Activated CD8-positive, alpha-beta memory T cell treated with anti-CD3 and anti-CD28 coated beads, Interleukin-2, amount 50 U/mL, for 4 hours (primary cell): ENCODE measurements at places on chromosomes 2 and 18.

- DNase-seq, result no peak
Measured at GRCh38 chr2:47727956-47728355, 55.0 kb upstream of the MSH6 start.

DNA sequence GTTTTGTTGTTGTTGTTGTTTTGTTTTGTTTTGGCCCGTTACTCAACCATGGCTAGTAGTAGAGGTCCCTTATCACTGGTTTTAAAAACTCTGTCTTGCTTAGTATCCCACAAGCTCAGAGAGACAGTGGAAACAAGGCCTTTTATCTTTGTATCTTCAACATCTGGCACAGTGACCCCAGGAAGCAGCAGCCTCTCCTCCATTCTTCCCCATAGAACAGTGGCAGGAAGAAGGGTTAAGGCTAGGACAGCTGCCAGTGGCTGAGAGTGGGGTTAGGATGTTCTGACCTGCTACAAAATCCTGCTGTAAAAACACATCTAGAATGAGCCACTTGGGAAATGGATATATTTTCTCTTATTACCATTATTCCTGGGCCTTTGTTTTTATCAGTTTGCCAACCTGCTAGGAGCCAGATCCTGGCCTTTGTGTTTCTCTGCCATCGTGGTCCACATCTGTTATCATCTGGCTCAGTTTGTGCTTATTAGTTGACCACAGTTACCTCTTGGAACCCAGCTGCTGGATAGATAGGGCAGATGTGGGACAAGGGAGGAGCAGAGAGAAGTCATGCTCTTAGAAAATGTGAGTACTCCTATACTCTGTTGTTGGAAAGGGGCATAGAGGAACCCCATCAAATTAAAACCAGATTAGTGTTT, 246.8 kb downstream of the AGPS start:
- DNase-seq, result no peak

DNA sequence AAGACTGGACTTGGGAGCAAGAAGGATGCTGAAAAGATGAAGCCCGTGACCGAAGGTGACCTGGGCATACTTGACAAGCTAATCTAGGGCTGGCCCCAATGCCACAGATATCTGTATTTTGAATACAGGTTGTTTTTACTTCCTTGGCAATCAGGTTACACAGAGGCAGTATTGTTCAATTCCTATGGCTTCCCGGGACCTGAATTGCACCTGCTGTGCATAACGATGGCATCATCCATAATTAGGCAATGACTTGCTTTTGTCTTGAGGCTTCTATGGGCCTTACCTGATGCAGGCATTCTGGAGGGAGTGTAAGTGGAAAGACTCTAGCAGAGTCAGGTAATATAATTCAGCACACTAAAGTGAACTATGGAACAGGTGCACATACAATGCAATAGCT, 60.6 kb upstream of the CUL3 start:
- DNase-seq, result no peak

- DNase-seq, result no peak
Measured at GRCh38 chr2:55877087-55877436, 46.5 kb downstream of the EFEMP1 start.

DNA sequence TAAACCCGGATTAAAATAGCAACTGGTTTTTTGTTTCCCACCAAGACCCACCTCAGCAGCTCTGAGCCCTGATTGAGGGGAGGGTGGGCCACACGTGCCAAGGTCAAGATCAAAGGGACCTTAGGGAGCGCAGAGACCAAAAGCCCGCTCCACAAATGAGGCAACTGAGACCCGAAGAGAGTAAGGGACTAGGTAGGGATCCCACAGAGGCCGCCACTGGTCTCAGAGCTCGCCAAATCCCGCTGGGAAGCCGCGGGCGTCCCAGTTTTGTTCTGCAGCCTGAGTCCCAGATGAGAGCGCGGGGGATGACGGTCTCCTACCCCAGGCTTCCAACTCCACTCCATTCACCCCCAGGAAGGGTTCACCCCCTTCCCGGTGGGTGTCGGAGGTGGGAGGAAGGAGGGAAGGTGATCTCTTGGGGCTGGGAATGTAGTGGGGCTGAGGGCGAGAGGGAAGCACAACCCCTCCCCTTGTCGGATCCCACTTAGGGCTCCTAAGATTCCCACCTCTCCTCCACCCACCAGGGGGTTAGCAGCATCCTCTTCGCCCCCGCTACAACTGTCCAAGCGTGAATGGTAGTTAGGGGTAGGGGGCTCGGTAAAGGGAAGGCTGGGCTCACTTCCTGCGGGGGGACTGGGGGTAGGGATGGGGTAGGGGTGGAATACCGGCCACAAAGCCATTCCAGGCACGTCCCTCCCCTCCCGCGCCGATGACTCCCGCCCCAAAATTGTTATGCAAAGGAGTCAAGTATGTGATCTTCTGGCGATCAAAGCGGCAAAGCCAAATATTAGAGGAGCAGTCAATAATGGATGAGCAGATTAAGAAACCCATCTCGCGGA, 7.3 kb upstream of the EN1 start:
- DNase-seq, result no peak

DNA sequence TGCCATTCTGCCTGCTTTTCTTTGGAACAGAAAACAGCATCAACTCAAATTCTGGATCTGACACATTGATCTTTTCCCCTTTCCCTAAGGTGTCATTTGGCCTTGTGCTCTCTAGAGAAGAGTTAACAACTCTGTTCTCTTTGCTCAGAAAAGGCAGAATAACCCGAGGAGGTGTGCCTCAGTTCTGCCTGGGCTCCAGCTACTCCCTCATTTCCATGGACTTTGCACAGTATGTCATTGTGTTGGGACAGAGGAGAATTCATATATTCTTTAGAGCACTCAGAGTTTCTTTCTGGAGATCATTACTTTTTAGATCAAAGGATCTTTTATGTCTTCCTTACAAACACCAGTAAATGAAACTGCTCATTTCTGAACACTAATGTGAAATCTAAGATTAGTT, 249.1 kb downstream of the PHLPP1 start:
- no peak for DNase-seq

GRCh38 chr2:12376025-12376424, 340.7 kb upstream of the TRIB2 start:
- no peak for DNase-seq

- DNase-seq, result no peak
Measured at GRCh38 chr2:80525152-80525551, 220.6 kb upstream of the LRRTM1 start.

DNA sequence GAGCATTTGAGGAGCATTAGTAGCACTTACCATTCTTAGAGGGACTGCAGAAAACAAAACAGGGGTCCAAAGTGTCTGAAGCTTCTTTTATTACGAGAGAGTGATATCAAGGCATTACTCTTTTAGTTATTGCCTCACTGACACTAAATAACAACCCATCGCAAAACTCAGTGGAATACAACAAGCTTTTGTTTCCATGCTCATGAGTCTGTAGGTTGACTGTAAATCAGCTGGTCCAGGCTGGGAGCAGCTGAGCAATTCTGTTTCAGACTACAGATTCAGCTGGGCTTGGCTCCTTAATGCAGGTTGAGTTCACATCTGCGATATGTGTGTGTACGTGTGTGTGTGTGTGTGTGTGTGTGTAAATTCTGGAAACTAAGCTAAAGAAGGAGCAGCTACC, 501.8 kb upstream of the PKDCC start:
- DNase-seq, result no peak

DNA sequence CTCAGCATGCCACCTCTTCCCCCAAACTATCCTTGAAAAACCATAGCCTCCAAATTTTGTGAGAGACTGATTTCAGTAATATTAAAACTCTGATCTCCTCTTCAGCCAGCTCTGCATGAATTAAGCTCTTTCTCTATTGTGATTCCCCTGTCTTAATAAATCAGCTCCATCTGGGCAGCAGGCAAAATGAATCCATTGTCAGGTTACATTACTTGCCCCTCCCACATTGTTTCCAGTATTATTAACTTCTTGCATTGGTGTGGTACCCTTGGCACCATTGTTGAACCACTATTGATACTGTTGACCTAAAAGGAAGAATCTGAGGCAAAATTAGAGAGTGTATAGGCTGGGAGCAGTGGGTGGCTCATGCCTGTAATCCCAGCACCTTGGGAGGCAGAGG, 512.2 kb upstream of the VRK2 start:
- DNase-seq, result no peak

DNA sequence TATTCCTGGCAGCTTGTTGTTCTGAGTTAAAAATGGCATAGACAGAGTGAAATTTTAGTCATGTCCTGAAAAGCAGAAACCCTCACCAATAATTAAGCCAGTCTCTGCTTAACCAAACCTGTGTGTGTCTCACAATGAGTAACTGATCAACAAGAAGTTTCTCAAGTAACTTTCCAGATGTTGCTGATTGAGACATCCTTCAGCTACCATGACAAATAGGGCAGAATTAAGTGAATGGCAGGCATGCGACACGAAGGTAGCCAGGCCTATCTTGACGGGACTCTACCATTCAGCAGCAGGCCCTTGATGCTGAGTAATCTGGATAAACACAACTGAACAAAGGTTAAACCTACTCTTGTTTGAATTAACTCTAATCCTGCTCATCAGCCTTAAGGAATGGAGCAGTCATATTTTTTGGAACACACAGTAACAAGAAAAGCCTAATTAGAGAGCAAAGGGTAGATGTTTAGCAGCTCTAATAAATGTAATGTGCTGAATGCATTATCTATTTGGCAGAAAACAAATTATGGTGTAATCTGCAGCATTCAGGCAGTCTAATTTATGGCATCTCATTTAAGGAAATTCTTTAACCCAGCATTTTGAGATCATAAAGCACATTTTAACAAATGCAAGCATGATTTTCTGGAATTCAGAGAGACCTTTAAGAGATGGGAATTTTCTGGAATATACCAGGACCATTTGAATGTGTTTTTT, 159.5 kb upstream of the EPHA4 start:
- no peak for DNase-seq

DNA sequence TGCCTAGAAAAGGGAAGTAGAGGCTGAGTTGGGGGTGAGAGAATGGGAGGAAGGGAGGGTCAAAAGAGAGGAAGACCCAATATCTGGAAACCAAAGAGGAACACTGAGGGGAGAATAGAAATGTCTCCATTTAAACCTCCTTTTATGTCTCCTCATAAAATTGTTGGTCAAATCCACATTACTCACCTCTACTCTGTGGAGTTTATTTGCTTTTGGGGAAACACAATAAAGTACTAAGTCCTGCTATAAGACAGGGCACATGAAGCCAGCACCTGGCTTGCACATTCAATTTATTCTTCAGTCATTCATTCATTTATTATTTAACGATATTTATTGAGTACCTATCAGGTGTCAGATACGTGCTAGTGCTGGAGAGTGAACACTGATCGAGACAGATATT, 60.3 kb upstream of the NFE2L2 start:
- DNase-seq, result no peak

DNA sequence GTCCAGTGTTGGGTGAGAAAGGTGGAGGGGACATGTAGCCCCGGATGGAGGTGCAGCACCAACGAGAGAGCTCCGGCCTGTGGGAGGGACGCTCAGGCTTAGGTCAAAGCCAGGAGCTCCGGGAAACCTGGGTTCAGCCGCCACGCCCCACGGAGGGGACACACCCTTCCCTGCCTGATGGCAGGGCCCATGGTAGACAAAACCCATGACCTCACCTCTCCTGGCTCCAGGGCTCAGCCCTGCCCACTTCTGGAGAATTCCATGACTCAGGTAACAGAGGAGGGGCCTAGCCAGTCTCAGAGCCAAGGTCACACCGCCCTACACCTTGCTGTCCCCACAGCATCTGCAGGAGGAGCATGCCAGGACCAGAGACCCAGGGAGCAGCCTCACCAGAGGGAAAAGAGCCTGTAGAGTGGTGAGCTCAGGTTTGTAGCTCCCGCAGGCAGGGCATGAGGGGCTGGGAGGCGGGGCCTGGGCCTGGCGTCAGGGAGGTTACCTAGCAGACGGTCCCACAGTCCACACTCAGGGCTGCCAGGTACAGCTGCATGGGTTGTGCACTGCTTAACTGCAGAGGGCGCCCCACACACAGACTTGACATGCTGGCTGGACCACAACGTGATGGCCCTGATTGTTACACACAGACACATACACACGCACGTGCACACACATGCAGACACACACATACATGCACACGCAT, 70.8 kb upstream of the SMAD7 start:
- peak; percentile 52 for DNase-seq

DNA sequence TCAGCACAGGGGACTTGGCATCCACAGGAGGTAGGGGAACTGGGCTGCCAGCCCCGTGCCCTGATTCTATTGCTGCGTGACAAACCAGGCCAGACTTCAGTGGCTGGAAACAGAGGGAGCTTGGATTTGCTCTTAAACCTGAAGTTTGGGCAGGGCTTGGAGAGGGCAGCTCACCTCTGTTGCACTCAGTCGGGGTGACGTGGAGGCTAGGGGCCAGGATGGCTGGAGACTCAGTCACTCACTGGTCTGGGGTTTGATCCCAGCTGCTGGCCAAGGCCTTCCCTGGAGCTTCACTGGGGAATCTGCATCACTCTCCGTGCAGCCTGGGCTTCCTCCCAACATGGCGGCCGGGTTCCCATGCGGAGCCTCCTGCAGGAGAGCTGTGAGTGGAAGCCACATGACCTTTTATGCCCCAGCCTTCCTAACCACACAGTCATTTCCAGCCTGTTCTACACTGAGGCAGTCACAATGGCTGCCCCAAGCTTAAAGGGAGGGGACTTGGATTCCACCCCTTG, 175.2 kb upstream of the HDAC4 start:
- DNase-seq, result no peak

DNA sequence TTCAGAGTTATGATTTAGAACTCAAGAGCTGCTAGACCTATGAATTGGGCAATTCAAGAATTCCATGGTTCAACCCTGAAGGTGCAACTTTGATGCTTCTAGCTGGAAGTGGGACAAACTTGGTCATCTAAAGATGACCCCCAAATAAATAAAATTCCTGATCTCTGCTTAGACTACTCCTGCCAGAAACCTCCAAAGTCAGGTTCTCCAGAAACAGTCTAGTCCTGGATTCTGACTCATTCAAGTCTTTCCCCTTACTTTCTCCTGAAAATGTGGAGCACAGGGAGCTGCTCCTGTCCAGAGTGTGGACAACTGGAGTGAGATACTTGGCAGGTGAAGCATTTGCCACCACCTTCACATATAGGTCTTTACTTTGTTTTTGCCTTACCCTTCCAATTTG, 557.7 kb upstream of the TNP1 start:
- no peak for DNase-seq

- no peak for DNase-seq
Measured at GRCh38 chr2:95382686-95383634, 19.5 kb upstream of the FAHD2A start.

DNA sequence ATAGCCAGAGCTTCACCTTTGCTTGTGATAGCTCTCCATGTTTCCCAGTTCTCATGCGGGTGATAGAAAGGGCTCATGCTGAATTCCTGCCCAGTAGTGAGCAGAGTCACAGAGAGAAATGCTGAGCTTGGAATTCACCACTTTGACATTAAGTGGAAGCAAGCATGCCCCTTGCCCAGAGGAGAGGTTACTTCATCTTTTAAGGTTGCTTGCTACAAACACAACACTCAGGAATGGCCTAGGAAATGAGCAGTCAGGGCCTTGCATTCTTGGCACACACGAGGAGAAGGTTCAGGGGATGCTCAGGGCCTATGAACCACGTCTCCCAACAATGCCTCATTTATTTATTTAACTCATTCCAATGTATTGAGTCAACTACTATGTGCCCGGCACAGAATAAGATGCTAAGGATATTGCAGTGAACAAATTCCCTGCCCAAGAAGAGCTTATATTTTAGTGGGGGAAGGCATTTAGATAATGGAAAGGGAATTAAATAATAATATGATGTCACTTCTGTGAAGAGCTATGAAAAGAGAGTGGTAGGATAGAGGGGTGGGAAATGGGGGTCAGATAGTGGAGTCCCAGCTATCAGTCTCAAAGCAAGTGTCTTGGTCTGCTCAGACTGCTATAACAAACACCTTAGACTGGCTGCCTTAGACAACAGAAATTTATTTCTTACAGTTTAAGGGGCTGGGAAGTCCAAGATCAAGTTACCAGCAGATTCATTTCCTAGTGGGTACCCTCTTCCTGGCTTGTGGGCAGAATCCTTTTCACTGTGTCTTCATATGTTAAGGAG, 42.1 kb downstream of the DDX18 start:
- DNase-seq, result no peak
